ENCODE measurements at places on chromosomes 2 and 18. TPM values are rescaled to one million over a fixed set of nuclear protein-coding genes. Genes with fewer than 3 reads are reported as not detected.

The SPATS2L gene
- 127 TPM for total RNA-seq

The EPB41L5 gene
- 4.1 TPM for total RNA-seq

The RAB11FIP5 gene
- total RNA-seq: 36.1 TPM

The UGT1A6 gene
- 1.2 TPM for total RNA-seq

The DNAH7 gene
- 1.3 TPM for total RNA-seq

The ADCYAP1 gene
- not detected for total RNA-seq

The IGFBP5 gene
- 0.22 TPM for total RNA-seq

The STAT4 gene
- total RNA-seq: 3.2 TPM

The SLC4A3 gene
- total RNA-seq: 3.0 TPM

The RAB12 gene
- 30.6 TPM for total RNA-seq

The RBKS gene
- 9.2 TPM for total RNA-seq

The PECR gene
- total RNA-seq: 13.9 TPM

The CDKL4 gene
- total RNA-seq: not detected

The PMAIP1 gene
- 11.7 TPM for total RNA-seq

The CCDC85A gene
- total RNA-seq: 0.26 TPM

The REG1B gene
- not detected for total RNA-seq

The EFEMP1 gene
- 44.6 TPM for total RNA-seq

The INHBB gene
- 20.0 TPM for total RNA-seq

The GAL3ST2 gene
- 0.42 TPM for total RNA-seq

The HDAC4 gene
- total RNA-seq: 5.3 TPM

The TFPI gene
- total RNA-seq: 56.5 TPM

The SLC19A3 gene
- 2.9 TPM for total RNA-seq

All from A549 treated with Mapracorat at 1 μM for 4 hours (cell line).